ENCODE measurements at places on chromosomes 11 and 22. TPM values are rescaled to one million over a fixed set of nuclear protein-coding genes. Genes with fewer than 3 reads are reported as not detected.
A peak's percentile ranks its signal among the peaks of the same experiment; 100 is the strongest.

B3GAT3 gene
- total RNA-seq, result 91.4 TPM

TYR gene
- total RNA-seq, result not detected

CD3E gene
- 571 TPM for total RNA-seq

MS4A12 gene
- not detected for total RNA-seq

MED17 gene
- total RNA-seq, result 55.1 TPM

TRIM29 gene
- total RNA-seq, result not detected

OLFML1 gene
- not detected for total RNA-seq

LIF gene
- 511 TPM for total RNA-seq

ZBTB44 gene
- total RNA-seq, result 36.0 TPM

DNA sequence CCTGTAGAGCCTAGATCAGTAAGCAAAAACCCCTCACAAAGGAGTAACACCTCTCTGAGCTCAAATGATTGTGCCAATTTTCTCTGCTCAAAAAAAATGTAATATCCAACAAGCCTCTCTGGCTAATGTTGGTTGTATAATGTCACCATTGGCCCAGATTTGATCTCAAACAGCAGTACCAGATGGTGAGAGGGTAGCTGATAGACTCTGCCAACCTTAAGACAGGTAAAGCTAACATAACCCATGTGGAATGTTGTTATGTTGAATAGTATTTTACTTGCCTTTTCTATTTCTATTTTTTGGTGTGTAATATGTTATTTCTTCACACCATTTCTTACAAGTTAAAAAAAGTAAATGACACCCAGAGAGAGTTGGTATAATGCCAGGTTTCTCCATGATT lies 166.7 kb upstream of the GUCY1A2 start:
- no peak for DNase-seq

- DNase-seq, result no peak
These were observed 10.8 kb downstream of the PMM1 start for GRCh38 chr22:41578818-41579217.

- DNase-seq, result no peak
These were observed 86.8 kb upstream of the MTMR2 start for GRCh38 chr11:96010683-96011082.

- no peak for DNase-seq
These were observed 119.3 kb upstream of the OR9Q1 start for GRCh38 chr11:57904376-57904775.

DNA sequence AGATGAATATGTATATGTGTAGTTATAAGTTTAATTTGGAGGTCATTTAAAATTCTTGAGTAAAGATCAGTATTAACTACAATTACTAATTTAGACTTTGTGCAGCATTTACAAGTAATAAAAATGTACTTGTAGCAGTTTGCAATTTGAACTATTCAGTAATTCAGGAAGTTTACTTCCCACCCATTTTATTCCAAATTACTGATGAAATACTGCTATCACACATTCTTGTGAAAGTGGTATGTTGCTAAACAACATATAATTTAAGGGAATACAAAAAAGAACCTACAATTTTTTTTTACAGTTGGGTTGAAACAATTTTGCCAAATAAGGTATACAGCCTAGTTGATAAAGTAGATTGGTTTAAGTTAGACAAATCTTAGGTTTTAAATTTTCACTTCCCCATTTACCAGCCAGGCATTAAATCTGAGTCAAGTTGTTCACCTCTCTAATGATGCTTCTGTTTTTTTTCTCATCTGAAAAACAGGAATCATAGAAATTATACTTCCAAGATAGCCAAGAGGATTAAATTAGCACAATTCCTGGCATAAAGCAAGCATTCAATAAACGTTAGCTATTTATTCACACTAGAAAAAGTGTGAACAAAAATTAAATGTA lies 45.3 kb downstream of the ZBTB44 start:
- DNase-seq, result no peak

DNA sequence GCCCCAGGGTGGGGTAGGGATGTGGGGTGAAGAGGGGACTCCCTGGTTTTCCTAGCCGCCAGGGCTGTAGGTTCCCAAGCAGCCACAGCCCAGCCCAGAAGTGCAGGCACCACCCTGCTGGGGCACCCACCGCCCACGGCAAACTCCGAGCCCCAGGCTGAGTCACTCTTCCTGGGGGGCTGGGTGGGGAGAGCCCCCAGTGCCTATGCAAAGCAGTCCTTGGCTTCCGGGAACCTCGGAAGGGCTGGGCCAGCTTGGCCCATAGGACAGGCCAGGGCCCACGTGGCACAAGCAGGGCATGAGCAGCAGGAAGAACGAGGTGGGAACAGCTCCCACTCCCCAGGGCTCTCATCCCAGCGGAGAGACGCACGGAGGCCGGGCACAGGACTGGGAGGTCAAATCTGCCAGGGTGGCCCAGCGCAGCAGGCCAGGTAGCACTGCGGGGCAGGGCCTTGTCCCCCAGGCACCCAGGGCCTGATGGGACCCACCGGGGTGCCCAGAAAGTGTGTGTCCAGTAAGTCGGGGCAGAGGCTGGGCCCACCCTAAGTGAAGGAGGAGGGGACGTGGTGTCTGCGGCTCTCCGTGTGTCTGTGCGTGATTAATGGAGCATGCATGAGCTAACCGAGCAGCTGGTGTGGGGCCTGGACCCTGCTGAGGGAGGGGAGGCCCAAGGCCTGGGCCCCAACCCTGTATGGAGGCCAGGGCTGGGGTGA lies 4.6 kb upstream of the IL17REL start:
- no peak for DNase-seq

DNA sequence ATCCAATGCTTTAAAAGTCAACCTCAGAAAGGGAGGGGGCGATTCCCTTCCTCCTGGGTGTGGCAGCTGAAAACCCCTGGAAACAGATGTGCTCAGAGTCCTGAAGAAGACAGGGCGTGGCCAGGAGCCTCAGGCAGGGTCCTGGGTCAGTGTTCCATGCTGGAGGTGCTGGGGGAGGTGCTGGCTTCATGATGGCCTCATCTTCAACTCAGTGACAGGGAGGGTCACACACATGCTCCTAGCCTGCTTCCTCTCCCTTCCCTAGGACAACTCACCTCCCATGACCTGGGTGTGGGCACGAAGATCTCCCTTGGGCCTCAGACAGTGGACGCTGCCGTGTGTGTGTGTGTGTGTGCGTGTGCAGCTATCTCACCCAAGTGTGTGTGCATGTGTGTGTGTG lies 245.6 kb upstream of the B3GAT1 start:
- DNase-seq, result no peak

DNA sequence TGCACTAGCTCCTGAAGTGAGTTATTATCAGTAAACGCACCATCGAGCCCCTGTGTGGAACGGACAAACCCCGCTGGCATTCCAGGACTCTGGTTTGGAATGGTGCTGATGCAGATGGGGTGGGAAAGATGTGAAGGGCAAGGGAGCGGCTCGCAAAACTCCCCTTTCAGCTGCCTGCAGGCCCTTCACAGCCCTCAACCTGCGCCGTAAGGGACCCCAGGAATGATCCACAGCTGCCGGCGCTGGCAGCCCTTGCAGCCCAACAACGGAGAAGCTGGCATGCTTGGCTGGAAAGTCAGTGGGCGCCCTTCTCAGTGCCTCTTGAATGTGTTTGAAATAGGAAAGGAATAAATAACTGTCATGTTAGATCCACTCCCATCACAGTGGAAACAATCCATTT lies 1445.5 kb downstream of the BRD1 start:
- DNase-seq, result no peak

DNA sequence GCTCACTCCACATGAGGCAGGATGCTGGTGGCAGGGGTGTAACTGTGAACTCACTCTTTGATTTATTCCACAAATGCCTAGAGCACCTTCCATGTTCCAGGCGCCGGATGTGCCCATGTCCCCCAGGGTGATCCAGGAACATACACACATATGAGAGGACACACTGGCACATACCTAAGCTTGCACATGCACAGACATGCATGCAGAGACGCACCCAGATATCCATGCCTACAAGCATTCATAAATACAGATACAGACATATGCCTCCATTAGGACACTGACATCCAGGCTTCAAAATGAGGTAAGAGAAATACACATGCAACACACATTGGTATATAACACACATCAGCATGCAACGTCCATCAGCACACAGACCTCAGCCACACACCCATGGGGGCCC lies 4.5 kb downstream of the OSM start:
- DNase-seq, result no peak

DNA sequence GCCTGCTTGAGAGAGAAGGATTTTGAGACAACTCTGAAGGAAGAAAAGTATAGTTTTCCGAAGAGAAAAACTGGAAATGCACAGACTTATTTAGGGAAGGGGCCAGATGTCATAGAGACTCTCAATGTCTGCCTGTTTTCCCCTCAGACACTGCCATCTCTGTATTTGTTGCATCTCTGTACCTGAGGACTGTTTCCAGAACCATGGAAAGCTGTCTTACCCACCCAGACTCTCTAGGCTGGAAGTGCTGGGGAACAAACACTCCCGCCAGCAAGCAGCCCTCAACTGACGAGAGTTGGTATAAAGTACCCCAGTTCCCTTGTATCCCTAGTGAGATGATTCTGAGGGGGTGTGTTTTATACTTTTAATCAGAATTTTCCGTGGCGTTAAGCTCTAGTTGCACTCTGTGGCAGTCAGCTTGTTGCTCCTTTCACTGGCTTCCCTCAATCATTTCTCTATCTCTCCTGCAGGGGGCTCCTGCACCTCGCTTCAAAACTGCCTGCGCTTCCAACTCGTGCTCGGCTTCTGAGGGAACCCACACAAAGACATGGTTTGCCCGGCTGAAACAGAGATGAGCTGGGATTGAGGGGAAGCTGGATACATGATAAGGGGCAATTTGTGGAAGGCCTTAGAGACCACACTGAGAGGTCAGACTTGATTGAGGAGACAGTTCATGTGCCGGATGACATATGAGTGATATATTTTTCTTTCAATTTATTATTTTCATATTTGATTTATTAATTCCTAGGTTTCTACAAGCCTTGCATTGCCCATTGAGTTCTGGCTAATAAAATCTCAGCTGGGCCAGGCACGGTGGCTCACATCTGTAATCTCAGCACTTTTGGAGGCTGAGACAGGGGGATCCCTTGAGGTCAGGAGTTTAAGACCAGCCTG lies 36.9 kb upstream of the CLPB start:
- DNase-seq, result peak; percentile 89

DNA sequence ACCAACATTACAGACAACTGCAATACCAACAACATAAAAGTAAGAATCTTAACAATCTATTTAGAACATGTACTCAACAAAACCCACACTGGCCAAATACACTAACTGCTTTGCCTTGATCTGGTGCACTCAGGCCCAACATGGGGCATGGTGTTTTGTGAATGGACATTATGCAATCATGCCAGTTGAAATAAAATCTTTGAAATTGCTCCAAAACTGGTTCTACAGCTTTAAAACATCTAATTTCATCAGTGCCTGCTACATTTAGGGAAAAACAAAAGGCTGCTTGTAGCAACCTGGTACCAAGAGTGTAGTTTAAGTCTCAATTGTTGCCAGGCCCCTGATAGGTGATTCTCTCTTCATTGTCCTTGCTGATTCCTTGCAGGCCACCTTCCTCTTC lies 3.3 kb upstream of the CTR9 start:
- no peak for DNase-seq

DNA sequence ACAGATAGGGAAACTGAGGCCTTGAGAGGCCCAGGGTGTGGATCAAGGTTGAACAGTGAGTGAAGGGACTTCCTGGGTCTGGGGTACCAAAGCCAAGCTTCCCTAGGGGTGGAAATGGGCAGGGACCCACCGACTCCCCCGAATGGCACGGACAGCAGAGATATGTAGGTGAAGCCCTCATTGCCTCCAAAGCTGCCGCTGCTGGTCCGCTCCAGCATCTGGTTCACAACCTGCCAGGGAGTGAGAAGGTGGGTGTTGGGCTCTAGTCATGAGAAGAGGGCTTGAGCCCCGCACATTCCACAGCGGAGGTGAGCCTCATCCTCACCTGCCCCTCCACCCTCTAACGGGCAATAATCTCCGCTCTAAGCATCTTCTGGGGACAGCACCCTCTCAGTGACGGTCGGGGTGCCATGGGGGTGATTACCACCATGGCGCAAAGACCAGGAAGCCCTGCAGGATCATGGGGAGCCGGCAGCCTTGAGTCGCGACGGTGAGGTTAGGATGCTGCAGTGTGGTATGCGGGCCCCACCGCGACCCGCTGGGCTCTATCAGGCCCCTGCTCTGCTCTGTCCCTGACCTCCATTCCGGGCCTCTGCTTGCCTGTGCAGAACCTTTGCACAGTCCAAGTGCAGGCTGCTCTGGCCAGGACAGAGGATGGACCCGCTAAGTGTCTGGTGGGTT lies 10.8 kb downstream of the ALDH3B2 start:
- DNase-seq, result no peak

- DNase-seq, result no peak
These were observed 154.3 kb upstream of the NCAM1 start for GRCh38 chr11:112806876-112807275.

DNA sequence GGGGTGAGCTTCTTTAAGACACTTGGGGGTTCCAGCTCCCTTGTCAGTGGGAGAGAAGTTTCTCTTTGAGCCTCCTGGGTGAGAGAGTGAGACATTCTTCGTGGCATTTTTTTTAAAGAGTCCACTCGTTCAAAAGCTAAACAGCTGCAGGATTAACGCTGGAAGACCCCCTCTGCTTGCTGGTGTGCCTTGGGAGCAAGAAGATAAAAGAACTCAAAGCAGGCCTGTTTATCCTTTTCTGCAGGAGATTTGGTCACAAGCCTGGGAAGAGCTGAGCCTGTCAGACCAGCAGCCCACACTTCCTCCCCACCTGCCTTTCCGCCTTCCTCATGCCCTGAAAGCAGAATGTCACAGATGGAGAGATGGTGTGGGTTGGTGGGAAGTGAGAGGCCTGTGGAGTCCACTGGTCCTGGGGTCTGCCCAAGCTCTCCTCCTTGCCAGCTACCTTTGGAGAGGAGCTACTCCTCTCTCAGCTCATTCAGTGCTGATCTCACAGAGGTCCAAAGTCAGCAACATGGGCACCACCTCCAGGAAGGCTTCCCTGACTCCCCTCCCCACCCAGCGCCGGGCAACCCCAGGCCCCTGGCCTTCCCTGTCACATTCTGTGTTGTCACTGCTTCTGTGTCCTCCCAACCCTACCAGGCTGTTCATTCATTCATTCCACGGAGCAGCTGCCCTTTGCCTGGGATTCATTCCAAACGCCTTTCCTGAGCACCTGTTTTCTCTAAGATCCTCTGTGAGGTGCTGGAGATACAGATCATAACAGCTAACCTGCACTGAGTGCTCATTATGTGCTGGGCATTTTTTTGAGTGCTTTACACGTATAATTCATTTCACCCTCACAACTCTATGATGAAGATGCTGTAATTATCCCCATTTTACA lies 6.7 kb downstream of the GDPD5 start:
- no peak for DNase-seq

- no peak for DNase-seq
These were observed 21.8 kb upstream of the GNB1L start for GRCh38 chr22:19876314-19876940.

All from activated CD4-positive, alpha-beta T cell treated with anti-CD3 and anti-CD28 coated beads, Interleukin-2, amount 10 ng/mL, durations not matched to agents 24 days and 14 days (primary cell).